ENCODE measurements at places on chromosomes 16 and 17.
A peak's percentile ranks its signal among the peaks of the same experiment; 100 is the strongest.

DNA sequence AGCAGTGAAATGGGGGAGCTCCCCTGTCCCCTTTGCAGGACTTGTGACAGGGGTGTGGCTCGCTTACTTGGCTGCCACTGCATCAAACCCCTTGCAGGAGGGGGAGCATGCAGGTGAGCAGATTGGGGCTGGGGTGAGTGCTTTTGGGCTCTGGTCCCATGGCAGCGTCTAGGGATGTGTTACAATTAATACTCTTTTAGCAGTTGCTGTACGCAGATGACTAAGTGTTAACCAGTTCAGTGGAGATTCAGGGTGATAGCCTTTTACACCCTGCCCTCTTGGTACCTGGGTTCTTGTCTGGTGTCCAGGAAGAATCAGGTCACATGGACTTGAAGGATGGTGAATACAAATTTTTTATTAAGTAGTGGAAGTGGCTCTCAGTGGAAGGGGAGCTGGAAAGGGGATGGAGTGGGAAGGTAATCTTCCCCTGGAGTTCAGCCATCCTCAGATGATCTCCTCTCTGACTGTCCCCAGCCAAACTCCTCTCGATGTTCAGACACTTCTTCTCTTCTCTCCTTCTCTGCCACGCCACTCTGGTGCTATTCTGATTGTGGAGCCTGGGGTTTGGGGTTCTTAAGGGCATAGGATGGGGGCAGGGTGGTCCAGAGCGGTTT lies 100.1 kb downstream of the MARF1 start:
- no peak for DNase-seq

GRCh38 chr17:72079700-72080099 lies 41.1 kb upstream of the SOX9 start:
- DNase-seq: no peak

DNA sequence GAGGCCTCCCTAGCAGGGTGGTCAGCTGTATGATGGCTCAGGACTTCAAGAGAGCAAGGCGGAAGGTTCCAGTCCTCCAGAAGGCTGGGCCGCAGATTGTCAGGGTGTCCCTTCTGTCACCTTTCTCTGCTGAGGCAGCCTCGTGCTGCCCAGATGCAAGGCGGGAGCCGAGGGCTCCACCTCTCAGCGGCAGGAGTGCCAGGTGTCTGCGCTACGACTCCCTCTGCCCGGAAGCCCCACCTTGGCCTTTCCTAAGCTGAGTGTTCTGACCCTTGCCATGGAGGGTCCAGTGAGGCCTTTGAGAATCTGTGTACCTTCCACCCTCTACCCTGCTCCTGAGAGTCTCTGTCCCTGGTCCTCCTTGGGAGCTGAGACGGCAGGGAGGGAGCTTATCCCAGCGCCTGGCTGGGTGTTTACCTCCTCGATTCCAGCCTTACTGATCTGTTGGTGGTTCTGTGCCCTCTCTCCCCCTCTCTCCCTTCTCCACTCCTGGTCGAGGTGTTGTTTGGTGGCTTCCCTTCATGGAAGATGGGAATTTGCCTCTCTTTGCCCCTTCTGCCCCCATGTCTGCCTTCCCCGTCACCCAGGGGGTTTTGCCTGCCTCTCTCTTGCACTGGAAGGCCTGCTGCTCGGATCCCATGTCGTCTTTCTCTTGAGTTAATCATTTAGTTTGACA lies 2.2 kb upstream of the ZNF750 start:
- no peak for DNase-seq

DNA sequence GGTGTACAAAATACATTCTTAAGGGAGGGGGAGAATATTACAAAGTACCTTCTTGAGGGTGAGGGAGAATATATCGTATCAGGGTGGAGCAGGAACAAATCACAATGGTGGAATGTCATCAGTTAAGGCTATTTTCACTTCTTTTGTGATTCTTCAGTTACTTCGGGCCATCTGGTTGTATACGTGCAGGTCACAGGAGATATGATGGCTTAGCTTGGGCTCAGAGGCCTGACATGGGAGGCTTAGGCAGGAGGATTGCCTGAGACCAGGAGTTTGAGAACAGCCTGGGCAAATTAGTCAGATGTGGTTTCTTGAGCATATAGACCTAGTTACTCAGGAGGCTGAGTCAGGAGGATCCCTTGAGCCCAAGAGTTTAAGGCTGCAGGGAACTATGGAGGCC lies 13.1 kb downstream of the ODAD4 start:
- DNase-seq: no peak

DNA sequence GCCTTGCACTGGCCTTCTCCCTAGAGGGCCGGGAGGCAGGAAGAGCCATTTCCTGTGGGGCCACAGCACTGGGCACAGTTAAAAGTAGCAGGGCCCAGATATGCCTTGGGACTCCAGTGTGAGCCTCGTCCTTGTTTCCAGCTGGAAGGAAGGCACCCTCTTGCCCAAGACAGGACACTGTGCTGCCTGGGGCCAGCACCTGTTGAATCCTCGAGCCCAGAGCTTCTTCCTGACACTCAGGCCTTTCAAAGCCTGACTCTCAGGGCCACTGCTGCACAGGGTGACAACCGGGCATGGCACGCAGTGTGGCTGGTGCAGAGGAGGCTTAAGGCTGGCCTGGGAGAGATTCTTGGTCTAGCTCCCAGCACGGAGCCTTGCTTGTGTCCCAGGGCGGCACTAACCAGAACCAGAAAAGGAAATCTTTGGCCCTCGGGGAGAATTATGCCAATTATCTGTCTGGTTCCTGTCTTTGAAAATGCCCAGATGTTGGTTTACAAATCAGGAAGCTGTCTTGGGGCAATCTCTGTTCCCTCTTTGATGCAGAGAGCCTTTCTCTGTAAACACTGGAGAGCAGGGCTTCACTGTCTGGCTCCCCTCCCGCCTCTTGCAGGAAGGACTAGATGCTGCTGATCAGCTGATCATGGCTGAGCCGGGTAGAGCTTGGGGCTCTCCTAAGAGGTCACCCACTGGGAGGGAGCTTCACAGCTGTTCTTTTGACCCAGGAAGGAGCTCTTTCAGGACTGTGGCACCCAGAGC lies 11.1 kb downstream of the LDHD start:
- DNase-seq: no peak

DNA sequence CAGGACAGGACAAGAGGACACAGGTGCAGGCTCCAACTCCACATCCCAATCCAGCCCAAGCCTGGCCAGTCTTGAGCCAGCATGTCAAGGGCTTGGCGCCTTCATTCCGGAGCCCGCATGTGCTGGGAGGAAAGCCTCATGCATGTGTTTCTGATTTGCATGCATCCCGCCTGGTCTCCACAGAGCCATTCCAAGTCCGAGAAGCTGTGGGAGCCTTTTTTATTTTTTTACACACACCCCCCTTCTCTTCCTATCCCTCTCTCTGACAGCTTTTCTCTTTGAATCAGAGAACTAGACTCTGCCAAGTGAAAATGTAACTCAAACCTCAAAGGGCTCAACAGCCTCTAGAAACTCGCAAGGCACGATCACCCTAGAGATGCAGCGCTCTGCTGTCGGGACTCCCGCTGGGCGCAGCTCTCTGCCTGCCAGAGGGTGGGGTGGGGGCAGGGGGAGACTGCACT lies 45.1 kb downstream of the NOG start:
- no peak for DNase-seq

GRCh38 chr16:8376430-8376829 lies 213.9 kb downstream of the TMEM114 start:
- no peak for DNase-seq

GRCh38 chr17:79607940-79608623 lies 2.8 kb downstream of the RBFOX3 start:
- DNase-seq: no peak

- no peak for DNase-seq
These were observed 18.4 kb downstream of the CARHSP1 start for GRCh38 chr16:8850279-8850885.

GRCh38 chr16:13517841-13518240 lies 402.1 kb upstream of the ERCC4 start:
- DNase-seq: no peak

DNA sequence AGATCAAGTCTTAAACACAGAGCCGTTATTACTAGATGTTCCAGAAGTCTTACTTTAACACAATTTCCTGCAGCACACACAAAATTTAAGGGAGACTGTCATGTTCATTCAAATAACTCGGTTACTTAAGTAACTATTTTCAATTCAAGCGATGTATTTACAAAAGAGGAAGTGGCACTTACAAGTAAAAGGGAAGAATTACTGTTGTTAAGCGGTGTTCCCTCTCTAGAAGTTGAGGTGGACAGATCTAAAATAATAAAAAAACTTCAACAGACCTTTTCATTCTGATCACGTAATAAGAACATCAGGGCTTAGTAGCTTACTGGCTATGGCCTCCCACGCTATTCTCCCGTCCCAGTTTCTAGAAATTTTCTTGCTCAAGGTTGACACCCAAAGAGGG lies 26.2 kb upstream of the TXNDC11 start:
- no peak for DNase-seq

- no peak for DNase-seq
These were observed 26.7 kb downstream of the KDM8 start for GRCh38 chr16:27229891-27230470.

- DNase-seq: no peak
These were observed 6.3 kb downstream of the UNC13D start for GRCh38 chr17:75837899-75838298.

GRCh38 chr17:19238167-19238505 lies 970 bp downstream of the EPN2 start:
- DNase-seq: no peak

DNA sequence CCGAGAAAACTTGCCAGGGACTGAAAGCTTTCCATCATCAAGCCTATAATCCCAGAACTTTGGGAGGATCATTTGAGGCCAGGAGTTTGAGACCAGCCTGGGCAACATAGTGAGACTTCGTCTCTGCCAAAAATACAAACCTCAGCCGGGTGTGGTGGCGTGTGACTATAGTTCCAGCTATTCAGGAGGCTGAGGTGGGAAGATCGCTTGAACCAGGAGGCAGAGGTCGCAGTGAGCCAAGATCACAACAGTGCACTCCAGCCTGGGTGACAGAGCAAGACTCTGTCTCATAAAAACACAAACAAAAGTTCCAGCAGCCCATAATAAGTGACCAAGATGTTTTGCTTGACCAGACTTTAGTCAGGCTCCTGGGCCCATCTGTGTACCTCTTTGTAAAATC lies 1.9 kb downstream of the MEAK7 start:
- no peak for DNase-seq

GRCh38 chr16:4404967-4405696 lies 11.3 kb downstream of the CORO7 start:
- no peak for DNase-seq

- no peak for DNase-seq
These were observed 346.0 kb downstream of the PMP22 start for GRCh38 chr17:14919094-14919493.

GRCh38 chr17:78745407-78746088 lies 36.5 kb downstream of the CYTH1 start:
- DNase-seq: no peak

DNA sequence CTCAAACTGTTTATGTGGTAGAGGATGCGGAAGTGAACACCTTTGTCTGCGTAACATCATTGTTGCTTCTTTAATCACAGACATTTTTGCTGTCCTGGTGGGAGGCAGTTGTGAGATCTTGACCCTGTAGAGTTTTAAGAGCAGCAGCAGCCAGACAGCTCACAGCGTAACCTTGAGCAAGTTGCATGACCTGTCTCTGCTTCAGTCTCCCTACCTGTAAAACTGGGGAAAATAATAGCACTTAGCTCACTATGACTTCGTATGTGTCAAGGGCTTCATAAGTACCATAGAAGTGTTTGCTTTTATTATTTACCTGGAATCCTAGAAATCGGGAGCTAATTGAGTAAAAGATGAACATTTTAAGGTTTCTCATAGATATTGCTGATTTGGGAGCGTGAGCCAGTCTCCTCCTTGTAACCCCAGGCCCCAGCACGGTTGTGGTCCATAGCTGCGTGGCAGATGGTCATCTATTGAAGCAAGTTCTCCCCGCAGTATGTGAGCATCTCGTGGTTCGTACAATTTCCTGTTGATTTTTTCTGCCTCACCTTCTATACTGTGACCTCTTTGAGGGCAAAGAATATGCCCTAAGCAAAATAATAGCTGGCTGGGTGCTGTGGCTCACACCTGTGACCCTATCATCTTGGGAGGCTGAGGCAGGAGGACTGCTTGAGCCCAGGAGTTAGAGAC lies 34.4 kb downstream of the GPRC5B start:
- no peak for DNase-seq

DNA sequence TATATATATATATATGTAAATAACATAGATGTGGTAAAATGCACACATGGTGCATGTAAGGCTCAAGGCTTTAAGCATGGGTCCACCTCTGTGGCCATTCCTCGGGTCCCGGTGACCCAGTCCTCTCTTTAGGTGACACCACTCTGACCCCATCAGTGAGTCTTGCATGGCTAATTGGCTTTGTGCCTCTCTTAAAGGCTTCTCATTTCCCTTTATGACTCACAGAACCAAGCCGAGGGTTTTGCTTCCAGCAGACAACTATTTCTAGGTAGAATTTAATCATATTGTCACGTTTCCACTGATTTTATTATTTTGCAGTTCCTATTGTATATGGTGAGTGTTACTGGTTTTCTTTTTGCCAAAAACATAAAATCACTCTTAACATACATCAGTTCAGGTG lies 59.7 kb downstream of the PLCG2 start:
- DNase-seq: no peak

- no peak for DNase-seq
These were observed 3.2 kb downstream of the TERB1 start for GRCh38 chr16:66798161-66798560.

- no peak for DNase-seq
These were observed 116.1 kb upstream of the IRX6 start for GRCh38 chr16:55207693-55208428.

GRCh38 chr16:77093999-77094398 lies 97.0 kb upstream of the MON1B start:
- DNase-seq: no peak

DNA sequence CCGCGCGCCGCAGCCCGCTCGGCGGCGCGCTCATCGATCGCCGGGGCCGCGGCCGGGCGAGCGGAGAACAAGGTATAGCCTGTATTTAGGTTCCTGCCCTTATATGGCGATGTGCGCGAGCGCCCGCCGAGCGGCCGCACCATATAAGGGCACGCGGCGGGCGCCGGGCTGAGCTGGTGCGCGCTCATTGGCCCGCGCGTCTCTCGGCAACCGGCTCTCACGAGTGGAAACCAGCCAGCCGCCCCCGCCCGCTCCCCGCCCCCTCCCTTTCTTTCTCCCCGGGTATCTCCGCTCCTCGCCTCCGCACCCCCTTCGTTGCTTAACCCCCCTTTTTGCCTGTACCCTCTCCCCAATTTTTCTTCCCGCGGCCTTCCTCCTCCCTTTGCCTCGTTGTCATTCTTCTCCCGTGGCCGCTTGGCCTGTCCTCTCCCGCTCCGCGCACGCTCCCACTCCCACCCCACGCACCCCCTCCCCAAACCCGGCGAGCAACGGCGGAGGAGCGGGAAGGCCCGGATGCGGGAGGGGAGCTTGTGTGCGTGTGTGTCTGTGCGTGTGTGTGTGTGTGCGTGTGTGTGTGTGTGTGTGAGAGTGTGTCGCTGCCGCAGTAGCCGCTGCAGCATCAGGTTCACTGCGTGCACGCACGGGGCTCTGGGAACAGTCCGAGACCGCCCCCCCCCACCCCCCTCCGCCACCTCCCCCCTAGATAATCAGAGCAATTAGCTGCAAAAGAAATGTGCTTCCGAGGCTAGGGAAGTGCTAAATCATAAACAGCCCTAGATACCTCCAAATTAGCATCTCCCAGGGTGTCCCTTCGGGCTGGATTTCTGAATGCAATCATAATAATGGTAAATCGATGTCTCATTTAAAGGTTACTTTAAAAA lies 13.5 kb upstream of the CBX8 start:
- DNase-seq: peak; percentile 50
